ENCODE measurements at places on chromosomes 6 and 20. TPM values are rescaled to one million over a fixed set of nuclear protein-coding genes. Genes with fewer than 3 reads are reported as not detected.
A peak's percentile ranks its signal among the peaks of the same experiment; 100 is the strongest.

GRCh38 chr6:42150254-42150653 is 7.8 kb upstream of the C6orf132 start:
- peaks cover under 1% of the 10 kb centered on the region for H3K27me3 ChIP-seq
- no peaks in the 10 kb centered on the region for H3K4me1 ChIP-seq
- no peak overlapping the region for H3K4me3 ChIP-seq
- H3K36me3 ChIP-seq, result no peaks in the 10 kb centered on the region
- DNase-seq, result no peak
- no peak overlapping the region for H3K27ac ChIP-seq

GRCh38 chr6:112007805-112008204 is 46.1 kb upstream of the CCN6 start:
- no peaks in the 10 kb centered on the region for H3K36me3 ChIP-seq
- no peaks in the 10 kb centered on the region for H3K27me3 ChIP-seq
- no peak overlapping the region for H3K27ac ChIP-seq
- DNase-seq, result peak; percentile 53

TRIM31 gene
- total RNA-seq, result not detected

SRMS gene
- total RNA-seq, result not detected

DNA sequence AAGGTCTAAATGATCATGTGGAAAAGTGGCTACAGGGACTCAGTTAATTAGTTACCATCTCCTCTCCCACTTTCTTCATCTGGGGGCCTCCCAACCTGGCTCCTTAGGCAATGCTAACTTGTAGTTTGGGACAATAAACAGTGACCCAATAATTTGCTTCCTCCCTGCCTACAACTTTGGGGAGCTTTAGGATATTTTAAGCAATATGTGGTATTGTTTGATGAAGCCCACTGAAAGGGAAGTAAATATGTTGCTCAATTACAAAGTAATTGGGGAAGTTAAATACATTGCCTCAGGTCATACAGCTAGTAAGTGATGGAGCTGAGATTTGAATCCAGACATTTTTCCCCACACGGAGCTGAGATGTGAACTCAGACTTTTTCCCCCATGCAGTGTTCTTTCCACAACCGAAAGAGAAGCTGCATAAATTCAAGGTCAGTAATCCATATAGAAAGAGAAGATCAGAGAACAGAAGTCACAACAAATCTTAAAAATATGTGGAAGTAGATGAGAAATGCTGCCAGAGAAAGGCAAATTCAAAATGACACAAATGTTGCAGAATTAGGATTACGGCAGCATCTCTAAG is 26.6 kb downstream of the ZHX3 start:
- no peak for DNase-seq
- H3K4me1 ChIP-seq, result peaks cover 4% of the 10 kb centered on the region
- H3K36me3 ChIP-seq, result peaks cover 2% of the 10 kb centered on the region
- H3K27me3 ChIP-seq, result no peaks in the 10 kb centered on the region
- no peak overlapping the region for H3K27ac ChIP-seq
- H3K4me3 ChIP-seq, result no peak overlapping the region

- H3K36me3 ChIP-seq, result peaks cover 1% of the 10 kb centered on the region
- H3K4me1 ChIP-seq, result no peaks in the 10 kb centered on the region
- H3K4me3 ChIP-seq, result no peak overlapping the region
- H3K27ac ChIP-seq, result no peak overlapping the region
- H3K27me3 ChIP-seq, result no peaks in the 10 kb centered on the region
Measured at GRCh38 chr6:150981095-150981494, 115.6 kb downstream of the MTHFD1L start.

DNA sequence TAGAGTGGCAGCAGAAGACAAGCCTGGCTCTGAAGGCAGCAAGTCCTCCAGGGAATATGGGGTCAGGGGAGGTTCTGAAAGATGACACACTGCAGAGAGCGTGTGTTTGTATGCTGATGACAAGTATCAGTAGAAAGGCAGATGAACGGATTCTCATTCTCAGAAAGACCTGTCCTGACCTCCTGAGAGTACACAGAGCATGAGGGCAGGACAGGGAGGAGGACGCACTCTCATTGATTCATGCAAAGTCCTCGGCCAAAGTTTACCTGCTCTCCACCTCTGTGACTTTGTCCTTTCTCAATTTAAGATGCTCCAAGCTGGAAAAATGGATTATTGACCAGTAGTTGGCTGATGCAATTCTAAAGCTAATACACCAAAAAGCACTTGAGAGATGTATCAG is 156.7 kb downstream of the LPA start:
- H3K36me3 ChIP-seq, result no peaks in the 10 kb centered on the region
- no peak overlapping the region for H3K4me3 ChIP-seq
- H3K27me3 ChIP-seq, result no peaks in the 10 kb centered on the region

TSPO2 gene
- total RNA-seq, result not detected

DNAH8 gene
- under 0.01 TPM for total RNA-seq

- no peaks in the 10 kb centered on the region for H3K4me1 ChIP-seq
- H3K4me3 ChIP-seq, result no peak overlapping the region
- H3K27me3 ChIP-seq, result no peaks in the 10 kb centered on the region
- no peaks in the 10 kb centered on the region for H3K36me3 ChIP-seq
- peak; percentile 47 for DNase-seq
- no peak overlapping the region for H3K27ac ChIP-seq
Measured at GRCh38 chr6:91704531-91704930, 1117.7 kb upstream of the MAP3K7 start.

Measured in fibroblast of lung (primary cell).